Psoas muscle (tissue), 8 donors: ENCODE measurements at places on chromosomes 3 and 15. TPM values are rescaled to one million over a fixed set of nuclear protein-coding genes. Genes with fewer than 3 reads are reported as not detected.

GRCh38 chr3:3919316-3919715, 120.1 kb downstream of the LRRN1 start:
- no peak overlapping the region for H3K27ac ChIP-seq
- DNase-seq = no peak
- H3K36me3 ChIP-seq = no peaks in the 10 kb centered on the region
- no peak overlapping the region for H3K4me3 ChIP-seq
- no peaks in the 10 kb centered on the region for H3K27me3 ChIP-seq

- DNase-seq = no peak
- peaks cover 9% of the 10 kb centered on the region for H3K4me1 ChIP-seq
- no peaks in the 10 kb centered on the region for H3K36me3 ChIP-seq
- no peak overlapping the region for H3K27ac ChIP-seq
- peak overlapping the region; percentile 54 for H3K4me3 ChIP-seq
- peaks cover 2% of the 10 kb centered on the region for H3K27me3 ChIP-seq
Observed at GRCh38 chr3:187318819-187319616, 27.5 kb upstream of the MASP1 start.

DNA sequence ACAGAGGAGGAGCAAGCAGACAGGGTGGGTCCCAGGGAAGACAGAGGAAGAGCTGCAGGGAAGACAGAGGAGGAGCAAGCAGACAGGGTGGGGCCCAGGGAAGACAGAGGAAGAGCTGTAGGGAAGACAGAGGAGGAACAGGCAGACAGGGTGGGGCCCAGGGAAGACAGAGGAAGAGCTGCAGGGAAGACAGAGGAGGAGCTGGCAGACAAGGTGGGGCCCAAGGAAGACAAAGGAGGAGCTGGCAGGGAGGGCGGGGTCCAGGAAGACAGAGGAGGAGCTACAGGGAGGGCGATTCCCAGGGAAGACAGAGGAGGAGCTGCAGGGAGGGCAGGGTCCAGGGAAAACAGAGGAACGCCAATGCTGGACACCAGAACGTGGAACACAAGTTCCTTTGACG, 66.5 kb downstream of the PLXNA1 start:
- H3K36me3 ChIP-seq = no peaks in the 10 kb centered on the region
- no peak overlapping the region for H3K27ac ChIP-seq
- DNase-seq = peak; percentile 36
- no peaks in the 10 kb centered on the region for H3K27me3 ChIP-seq
- H3K4me1 ChIP-seq = no peaks in the 10 kb centered on the region
- no peak overlapping the region for H3K4me3 ChIP-seq

- no peak for DNase-seq
- H3K4me3 ChIP-seq = peak overlapping the region; percentile 97
- peak overlapping the region; percentile 99 for H3K27ac ChIP-seq
- H3K4me1 ChIP-seq = peaks cover 51% of the 10 kb centered on the region
- H3K27me3 ChIP-seq = no peaks in the 10 kb centered on the region
- H3K36me3 ChIP-seq = no peaks in the 10 kb centered on the region
Observed at GRCh38 chr3:16883057-16883722, 1.6 kb upstream of the PLCL2 start.

The CFAP100 gene
- not detected for total RNA-seq

The MESP1 gene
- 33.6 TPM for total RNA-seq
